Dermis microvascular lymphatic vessel endothelial cell (primary cell): ENCODE measurements at places on chromosomes 1 and 21.

GRCh38 chr21:26112975-26113374 is 57.6 kb downstream of the APP start:
- no peak for DNase-seq

- DNase-seq, result no peak
Observed at GRCh38 chr1:30636621-30637020, 86.8 kb downstream of the MATN1 start.

DNA sequence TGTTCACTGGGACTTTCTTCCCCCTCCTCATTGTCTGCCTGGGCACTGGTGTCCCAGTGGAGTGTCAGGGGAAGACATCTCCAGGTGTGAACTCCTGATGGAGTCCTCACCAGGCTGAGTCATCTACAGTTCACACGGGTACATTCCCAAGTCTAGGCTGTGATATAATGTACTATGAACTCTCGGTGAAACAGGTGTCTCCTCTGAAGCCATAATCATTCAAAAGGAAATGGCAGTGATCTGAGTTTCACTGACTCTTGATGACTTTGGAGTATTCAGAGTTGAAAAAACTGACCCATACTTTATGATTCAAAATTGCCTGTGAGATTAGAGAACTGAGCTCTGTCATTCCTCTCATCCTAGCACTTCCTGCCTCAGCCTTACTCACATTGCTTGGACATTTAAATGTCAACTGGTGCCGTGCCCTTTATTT is 9.1 kb downstream of the LAMC2 start:
- peak; percentile 69 for DNase-seq

GRCh38 chr1:164779376-164779775 is 220.4 kb downstream of the PBX1 start:
- no peak for DNase-seq

DNA sequence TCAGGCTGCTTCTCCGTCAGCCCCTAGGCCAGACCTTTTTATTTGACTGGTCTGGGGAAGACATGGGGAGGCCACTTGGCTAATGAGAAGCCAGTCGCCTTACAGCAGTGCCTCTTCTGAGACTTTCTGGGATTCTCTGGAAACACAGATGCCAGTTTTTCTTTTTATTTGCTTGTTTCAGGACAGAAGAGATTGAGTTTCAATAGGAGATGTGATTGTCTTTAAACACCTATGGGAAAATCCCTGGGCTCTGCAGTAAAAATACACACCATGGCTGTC is 15.4 kb upstream of the BTG2 start:
- no peak for DNase-seq

DNA sequence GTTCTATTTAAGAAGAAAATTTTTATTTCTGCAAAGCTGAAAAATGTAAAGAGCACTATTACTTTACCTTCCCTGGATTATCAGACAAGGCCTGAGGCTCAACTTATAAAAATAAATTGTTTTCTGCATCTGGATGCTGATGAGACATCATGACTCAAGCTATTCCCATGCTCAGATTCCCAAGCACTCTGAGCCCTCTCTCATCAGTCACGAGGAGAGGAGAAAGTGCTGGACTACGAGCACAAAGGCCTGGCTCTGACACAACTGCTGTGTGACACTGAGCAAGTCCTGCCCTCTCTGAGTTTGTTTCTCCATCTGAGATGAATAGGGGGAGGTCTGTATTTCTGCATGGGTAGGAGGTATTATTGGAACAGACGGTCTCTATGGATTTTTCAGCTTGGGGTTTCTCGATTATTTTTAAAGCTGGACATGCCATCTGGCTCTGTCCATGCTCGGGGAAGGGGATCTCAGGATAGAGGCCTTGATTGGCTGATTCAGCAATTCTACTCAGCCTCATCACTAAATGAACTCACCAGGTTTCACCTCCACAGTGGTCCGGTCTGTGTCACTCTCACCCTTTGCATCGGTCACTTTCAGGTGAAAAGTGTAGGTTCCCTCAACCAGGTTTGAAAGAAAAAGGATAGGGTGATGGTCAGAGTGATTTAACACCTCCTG is 107.7 kb downstream of the KIAA0319L start:
- peak; percentile 71 for DNase-seq

DNA sequence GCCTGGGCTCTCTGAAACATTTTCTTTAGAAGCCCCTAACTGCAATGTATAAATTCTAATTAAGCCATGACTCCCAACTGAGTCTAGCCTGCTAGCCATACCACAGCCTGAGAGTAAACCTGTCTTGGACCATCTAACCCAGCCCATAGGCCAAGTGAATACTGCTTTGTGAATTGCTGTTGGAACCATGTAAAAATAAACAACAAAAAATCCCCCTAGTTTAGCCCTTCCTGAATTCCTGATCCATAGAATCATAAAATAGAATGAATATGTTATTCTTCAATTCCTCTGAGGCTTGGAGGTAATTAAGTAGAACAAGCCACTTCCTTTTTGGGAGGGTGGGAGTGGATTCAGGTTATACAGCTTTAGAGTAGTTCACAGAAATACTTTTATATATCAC is 1496.4 kb downstream of the MRPL39 start:
- DNase-seq, result no peak

DNA sequence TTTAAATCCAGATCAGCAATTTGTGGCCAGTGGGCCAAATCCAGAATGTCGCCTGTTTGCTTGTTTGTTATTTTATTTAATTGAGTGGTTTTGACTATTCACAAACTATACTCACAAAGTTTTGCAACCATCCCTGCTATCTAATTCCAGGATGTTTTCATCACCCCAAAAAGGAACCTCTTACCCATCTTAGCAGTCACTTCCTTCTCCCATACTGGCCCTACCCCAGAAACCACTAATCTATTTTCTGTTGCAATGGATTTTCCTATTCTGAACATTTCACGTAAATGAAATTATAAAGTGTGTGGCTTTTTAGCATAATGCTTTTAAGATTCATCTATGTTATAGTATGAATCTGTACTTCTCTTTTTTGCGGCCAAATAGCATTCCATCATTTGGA is 41.3 kb downstream of the WDTC1 start:
- DNase-seq, result no peak

GRCh38 chr1:26695356-26696118 is at the start of gene ARID1A:
Gene ARID1A (plus strand): TSS chr1:26696015. CDS start chr1:26696404, 389 bp downstream.
- DNase-seq, result peak; percentile 98
